Brain microvascular endothelial cell (primary cell): ENCODE measurements at places on chromosomes 11 and 22.
A peak's percentile ranks its signal among the peaks of the same experiment; 100 is the strongest.

DNA sequence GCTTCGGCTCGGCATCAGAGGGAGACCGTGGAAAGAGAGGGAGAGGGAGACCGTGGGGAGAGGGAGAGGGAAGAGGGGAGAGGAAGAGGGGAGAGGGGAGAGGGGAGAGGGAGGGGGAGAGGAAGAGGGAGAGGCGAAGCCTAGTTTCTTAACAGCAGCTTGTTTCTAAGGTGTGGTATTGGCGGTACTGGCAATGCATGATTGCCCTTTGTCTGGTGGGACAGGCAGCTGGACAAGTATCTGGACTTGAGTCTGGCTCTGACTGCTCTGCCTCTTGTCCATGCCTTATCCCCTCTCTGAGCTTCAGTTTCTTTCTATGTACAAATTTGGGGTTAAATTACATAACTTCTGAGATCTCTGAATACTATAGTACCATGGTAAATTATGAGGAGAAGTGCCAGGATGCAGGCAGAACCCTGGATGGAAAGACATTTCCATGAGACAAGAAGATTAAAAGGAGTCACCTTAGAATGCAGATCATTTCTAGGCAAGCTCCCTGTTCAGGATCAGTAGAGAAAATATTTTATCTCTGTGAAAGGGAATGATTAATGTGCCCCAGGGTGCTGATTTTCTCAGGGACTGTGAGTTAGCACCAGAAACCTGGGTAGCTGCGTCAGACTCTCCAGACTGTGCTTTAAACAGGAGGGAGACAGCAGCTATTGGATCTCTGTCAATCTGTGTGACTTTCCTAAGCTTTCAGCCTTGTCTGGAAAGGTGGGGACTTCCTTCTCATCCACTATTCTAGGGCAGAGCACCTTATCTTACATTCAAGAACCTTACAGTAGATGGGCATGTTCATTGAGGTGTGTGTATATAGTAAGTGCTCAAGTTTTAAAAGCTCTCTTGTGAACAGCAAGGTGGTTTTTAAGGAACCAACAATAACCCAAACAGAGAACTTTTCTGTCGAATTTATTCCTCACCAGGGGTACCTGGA, 31.9 kb upstream of the CCDC90B start:
- DNase-seq = no peak

- no peak for DNase-seq
Measured at GRCh38 chr11:128891913-128892398, 800 bp downstream of the KCNJ5 start.

DNA sequence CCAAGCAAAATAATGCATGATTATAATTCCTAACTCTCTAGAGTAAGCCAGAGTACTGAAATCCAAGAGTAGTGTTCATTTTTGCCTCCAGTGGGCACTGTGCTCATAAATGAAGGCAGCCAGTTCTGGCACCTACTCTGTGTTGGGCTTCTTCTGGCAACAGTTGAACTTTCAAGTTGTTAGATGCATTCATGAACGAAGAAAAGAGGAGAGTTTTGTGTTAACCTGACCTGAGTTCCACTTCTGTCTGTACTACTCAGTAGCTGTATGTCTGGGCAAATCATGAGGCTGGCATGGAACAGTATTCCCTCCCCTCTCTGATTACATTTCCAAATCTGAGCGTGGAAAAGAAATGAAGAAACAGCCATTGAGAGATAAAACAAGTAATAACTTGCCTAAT, 20.3 kb upstream of the TENM4 start:
- DNase-seq = no peak

DNA sequence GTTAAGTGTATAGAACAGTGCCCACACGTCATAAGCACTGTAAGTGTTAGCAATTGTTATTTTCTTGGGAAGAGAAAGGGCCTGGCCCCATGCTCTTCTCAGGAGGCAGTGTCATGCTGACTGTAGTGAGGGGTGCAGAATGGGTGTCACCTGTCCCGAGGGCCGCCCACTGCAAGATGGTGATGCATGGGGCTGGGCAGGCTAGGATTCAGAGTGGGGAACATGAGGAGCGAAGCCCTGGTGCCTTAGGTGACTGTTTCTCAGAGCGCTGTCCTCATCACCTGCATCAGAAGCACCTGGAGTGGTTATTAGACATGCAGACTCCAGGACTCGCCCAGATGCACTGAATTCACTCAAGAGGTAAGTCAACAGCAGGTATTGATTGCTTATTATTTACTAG, 101.0 kb upstream of the PARVA start:
- no peak for DNase-seq

- DNase-seq = no peak
Measured at GRCh38 chr11:95547976-95548375, 241.6 kb downstream of the FAM76B start.

DNA sequence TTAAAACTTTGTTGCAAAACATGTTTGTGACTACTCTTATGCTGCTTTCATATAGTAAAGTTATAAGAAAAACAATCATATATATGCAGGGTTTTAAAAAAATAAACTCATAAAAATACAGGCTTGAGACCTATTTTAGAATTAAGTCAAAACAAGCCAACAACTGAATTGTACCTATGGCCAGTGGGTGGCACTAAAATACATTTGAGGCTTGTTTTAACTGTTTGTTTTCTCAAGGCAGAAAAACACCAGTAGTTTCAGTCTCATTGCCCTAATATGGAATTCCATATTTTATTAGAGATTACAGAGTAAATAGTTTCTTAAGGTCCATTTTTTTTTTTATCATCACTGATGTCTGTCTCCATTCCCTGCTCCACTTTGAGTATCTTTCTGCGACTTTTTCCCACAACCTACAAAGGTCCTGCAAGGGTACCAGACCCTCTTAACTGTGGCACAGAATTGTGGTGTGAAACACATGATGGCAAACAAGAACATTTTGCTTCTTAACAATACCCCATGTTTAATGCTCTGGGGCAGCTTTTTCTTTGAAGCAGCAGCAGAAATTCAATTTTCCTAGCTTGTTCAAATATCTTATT, 8.5 kb upstream of the CCDC89 start:
- DNase-seq = peak; percentile 45

GRCh38 chr11:55773138-55773537, at the start of gene OR5D13:
Gene OR5D13 (plus strand): TSS chr11:55773438. CDS start chr11:55773438, 0 bp downstream.
- no peak for DNase-seq

- DNase-seq = no peak
Measured at GRCh38 chr11:60168306-60168705, 14.6 kb downstream of the MS4A6A start.

DNA sequence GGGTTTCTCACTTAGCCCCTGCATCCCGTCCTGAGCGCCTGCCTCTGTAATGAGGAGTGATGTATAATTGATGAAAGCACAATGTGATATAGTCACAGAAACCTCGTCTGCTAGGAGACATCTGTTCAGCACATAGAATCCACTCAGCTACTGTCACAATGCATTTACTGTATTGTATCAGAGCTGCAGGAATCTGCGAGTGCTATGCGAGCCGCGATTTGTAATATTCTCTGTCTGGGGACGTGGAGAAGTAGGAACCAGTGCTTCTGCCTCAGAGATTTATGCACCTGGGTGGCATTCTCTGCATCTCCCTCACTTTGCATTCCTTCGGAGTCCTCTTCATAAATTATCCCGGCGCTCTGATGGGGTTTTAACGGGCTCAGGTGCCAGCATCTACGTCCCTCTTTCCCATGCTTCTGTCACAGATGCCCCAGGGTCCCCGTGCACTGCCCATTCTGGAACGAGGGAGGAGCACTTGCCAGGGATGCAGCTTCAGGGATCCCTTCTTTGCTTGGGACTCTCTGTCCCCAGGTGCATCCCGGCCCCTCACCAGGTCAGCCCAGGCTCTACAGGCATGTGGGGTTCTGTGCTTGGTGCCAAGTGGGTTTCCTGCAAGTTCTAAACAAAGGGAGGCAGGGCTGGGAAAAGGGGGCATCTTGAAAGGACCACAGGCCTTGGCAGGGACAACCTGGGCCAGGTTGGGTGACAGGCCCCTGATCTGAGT, 205.5 kb downstream of the DSCAML1 start:
- DNase-seq = no peak

DNA sequence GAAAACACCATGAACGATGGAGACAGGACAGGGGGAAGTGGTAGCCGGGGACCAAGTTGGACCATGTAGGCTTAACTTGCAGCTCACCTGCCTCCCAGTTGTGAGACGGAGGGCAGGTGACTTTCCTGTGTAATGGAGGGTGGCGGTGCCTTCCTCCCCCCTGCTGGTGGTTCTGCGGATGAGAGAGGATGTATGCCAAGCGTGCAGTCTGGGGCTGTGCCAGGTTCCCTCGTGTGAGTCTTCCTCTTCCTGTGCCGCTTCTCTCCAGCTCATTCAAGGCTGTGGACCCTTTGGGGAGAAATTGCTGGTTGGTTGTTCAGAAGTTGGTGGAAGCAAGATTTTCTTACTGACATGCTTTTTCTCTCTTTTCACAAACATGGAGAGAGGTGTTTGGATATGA, 35.1 kb downstream of the MPPED1 start:
- DNase-seq = no peak

DNA sequence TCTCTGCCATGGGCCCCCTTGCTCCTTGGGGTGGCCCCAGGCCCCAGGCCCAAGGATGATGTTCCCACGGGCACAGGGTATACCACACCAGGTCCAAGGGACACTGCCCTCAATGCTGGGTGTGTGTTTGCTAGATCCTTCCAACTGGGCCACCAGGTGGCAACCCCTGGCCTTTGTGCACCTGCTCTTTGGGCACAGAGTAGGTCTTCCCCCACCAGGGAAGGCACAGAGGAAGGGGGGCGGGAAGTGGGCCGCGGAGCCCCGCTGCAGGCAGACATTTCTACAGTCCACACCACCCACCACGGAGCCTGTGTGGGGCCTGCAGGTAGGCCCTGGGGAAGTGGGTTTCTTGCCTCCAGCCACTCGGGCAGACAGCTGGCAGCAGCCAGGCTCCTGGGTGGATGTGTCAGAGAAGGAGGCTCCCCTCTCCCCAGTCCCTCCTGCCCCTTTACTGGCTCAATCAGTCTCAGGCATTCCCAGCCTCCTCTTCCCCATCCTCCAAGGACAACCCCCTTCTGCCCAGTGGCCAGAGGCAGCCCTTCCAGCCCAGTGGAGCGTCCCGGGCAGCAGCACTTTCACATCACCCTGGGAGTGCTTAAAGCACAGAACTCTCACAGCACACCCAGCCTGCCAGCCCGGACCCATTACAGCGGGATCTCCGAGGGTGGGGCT, 21.6 kb downstream of the MAFF start:
- no peak for DNase-seq

- no peak for DNase-seq
Measured at GRCh38 chr22:23236026-23236425, 55.7 kb downstream of the BCR start.

GRCh38 chr22:42797011-42797410, 60.1 kb downstream of the ARFGAP3 start:
- DNase-seq = no peak

DNA sequence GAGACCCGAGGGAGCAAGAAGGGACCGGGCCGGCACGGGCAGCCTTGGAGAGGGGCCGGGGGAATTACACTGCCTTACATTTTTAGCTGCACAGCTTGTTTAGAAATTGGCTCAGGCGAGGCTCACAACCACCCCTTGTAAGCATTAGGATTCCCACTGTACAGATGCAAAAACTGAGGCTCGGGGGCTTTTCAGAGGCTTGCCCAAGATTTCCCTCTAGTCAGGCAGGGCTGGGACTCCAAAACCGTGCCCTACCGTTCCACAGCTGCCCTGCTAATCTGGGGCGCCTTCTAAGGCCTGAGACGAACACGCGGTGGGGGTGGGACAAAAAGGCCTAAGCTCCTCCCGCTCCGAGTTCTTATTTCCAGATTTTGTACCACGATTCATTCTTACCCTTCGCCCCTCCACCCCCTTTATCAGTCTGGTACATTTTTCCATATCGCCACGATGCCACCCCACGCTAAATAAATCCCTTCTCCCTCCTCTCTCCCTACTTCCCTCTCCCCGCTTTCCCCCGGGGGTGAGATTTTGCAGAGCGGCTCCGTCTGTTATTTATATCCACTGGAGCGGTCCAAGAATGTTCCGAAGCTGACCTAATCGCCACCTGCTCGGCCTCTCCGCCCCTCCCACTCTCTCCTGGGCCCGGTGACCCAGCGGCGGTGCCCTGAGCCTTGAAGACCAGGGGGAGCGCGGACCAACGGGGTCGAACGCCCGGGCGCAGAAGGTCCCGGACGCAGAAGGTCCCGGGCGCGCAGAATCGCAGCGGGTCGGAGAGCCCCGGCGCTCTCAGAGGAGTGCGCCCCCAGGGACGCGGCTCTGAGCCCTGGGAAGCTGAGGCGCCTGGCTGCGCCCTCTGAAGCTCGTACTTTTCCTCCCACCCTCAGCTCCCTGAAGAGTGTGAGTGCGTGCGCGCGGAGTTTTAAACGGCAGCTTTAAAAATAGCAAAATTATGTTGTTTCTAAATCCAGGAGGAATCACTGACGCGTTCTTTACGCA, 764 bp upstream of the PACSIN3 start:
- peak; percentile 36 for DNase-seq

GRCh38 chr11:120383518-120384155, 47.4 kb downstream of the ARHGEF12 start:
- no peak for DNase-seq

GRCh38 chr11:96306933-96307775, 35.8 kb downstream of the MAML2 start:
- peak; percentile 100 for DNase-seq

DNA sequence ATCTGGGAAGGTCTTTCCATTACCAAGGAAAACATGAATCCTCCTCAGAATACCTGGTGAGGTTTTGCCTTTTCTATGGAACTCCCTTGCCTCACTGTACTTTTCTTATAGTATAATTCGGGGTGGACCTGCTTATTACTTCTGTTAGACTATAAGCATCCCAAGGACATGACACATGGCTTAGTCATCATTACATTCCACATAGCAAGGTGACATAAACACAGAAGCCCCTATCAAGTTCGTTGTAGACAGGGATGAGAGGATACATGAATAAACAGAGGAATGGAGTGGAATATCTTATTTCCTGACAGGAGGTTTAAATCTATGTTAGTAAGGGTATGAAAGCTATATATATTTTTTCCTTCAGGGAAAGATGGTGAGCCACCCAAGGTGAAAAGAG, 532.2 kb upstream of the CCDC90B start:
- peak; percentile 24 for DNase-seq

DNA sequence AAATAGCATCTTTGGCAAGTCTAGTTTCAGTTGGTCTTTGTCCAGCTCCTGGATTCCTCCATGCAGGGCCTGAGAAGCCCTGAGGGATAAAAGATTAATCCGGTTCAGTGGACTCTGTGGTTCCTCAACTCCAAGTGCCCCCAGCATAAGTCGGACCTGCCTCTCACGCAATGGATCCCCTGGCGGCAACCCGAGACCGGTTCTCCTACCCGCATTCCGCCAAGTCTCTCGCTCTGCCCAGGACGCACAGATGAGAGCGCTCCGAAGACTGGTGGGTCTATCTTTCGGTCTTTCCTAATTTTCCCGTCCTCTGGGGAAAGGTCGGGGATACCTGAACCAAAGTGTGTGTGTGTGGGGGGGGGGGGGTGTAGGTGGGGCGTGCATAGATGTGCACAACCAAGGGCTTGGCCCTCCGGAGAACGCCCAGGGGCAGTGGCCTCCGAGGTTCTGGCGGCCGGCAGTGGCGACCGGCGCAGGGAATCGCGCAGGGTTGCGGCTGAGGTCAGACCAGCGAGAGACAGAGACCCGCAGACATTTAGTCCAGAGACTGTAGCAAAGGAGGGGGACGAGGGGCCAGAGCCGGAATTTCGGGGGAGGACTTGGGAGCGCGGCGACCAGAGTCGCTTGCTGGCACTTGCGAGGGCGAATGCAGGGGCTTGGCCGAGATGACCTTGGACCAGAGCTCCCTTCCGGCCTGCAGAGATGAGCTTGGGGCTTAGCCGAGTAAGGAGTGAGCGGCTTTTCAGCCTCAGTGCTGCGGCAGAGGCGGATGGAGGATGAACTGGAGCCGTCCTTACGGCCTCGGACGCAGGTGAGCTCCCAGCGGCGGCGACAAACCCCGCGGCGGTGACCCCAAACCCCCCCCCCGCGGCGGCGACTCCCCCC, 712 bp upstream of the SLC2A11 start:
- no peak for DNase-seq

GRCh38 chr11:115931548-115932083, 427.4 kb upstream of the CADM1 start:
- no peak for DNase-seq
